ENCODE measurements at places on chromosomes 11 and 22.
A peak's percentile ranks its signal among the peaks of the same experiment; 100 is the strongest.

DNA sequence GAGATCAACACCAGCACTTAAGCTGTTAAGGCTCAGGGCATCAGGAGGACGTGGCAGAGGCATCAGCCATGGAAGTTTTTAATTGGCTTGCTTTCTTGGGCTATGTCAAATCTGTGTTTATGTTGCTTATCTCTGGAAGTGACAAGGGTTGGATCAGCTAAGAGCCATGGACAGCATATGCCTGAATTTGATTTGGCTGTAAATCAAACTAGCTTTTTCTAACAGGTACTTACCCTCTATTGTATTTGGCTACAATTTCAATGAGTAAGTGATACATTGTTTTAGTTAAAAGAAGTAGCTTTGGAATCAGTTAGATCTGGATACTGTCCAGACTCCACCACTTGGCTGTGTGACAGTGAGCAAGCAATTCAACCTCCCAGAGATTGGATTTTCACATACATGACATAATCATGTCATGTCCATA is 936.6 kb downstream of the OPCML start:
- no peak for DNase-seq

DNA sequence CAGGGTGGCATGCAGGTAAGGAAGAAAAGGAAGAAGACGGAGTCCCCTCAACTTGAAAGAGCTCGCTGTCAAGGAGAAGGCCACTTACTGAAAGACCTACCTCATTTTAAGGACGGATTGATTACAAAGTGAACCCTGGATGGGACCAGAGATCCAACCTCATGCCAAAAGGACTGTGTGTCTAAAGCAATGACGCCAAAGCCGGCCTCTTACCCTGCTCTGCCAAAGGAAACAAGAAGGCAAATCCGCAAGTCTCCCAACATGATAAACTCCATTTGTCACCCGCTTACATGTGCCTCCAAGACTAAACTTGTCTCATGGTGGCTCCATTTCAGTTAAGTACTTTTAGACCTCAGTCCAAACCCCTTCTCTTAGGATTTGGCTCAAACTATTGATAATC is 148.7 kb upstream of the MTMR2 start:
- DNase-seq: no peak

GRCh38 chr22:42955087-42955635 is 59.8 kb downstream of the PACSIN2 start:
- no peak for DNase-seq

GRCh38 chr11:101715281-101715680 is 131.5 kb upstream of the TRPC6 start:
- no peak for DNase-seq

- DNase-seq: no peak
Measured at GRCh38 chr22:19303785-19304184, 12.3 kb upstream of the CLTCL1 start.

GRCh38 chr22:43269246-43269645 is 73.9 kb downstream of the SCUBE1 start:
- no peak for DNase-seq

GRCh38 chr11:75141166-75141565 is 9.7 kb upstream of the SLCO2B1 start:
- no peak for DNase-seq

- DNase-seq: no peak
Measured at GRCh38 chr11:33649944-33650343, 50.7 kb downstream of the C11orf91 start.

- no peak for DNase-seq
Measured at GRCh38 chr11:130441719-130442118, 6.7 kb upstream of the ADAMTS15 start.

GRCh38 chr11:62885137-62885750 is 4.5 kb downstream of the SLC3A2 start:
- no peak for DNase-seq

DNA sequence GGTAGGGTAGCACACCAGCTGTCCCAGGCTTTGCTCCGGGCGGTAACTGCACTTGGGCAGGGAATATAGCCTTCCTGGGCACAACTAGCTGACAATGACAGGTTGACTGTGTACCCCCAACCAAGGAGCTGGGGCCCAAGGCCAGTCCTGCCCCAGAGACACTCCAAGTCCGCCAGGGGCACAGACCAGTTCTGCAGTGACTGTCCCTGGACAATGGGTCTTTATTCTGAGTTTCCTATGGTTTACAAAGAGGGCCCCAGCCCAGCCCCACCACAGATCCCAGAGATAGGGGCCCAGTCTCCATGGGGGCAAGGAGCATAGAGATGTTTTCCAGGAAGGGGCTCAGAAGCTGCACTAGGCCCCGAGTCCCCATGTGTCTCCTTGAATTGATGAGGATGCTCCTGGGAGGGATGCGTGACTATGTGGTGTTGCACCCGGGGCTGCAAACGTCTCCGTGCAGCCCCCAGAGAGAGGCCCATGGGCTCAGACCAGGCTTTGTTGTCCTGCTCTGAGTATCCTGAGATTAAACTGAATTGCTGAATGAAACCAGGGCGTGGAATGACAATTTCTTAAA is 48.4 kb downstream of the CD6 start:
- no peak for DNase-seq

GRCh38 chr11:133586903-133587517 is 54.7 kb upstream of the OPCML start:
- no peak for DNase-seq

GRCh38 chr22:39688186-39688785 is 117.7 kb downstream of the CACNA1I start:
- DNase-seq: no peak

GRCh38 chr11:1834062-1834610 is 654 bp upstream of the SYT8 start:
- no peak for DNase-seq

GRCh38 chr22:38649841-38650522 is 6.2 kb downstream of the FAM227A start:
- DNase-seq: no peak

GRCh38 chr11:85481862-85482261 is 145.3 kb downstream of the DLG2 start:
- no peak for DNase-seq

DNA sequence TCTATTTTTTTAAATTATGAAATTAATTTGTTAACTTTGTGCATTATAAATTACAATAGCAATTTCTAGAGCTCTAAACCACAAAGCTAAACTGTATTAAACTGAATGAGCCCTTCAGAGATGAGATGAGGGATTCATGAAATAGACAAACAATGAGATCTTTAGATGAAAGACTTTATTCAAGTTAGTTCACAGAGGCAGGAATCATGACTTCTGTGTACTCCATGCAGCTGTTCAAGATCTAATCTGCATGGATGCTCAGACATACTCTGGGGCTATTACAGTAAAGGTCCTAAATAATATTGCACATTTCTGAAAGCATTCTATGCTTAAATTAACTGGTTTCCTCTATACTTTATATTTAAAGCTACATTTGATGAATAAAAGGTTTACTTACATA is 122.7 kb downstream of the FCHSD2 start:
- no peak for DNase-seq

- DNase-seq: no peak
Measured at GRCh38 chr22:32777987-32778386, 23.5 kb upstream of the TIMP3 start.

DNA sequence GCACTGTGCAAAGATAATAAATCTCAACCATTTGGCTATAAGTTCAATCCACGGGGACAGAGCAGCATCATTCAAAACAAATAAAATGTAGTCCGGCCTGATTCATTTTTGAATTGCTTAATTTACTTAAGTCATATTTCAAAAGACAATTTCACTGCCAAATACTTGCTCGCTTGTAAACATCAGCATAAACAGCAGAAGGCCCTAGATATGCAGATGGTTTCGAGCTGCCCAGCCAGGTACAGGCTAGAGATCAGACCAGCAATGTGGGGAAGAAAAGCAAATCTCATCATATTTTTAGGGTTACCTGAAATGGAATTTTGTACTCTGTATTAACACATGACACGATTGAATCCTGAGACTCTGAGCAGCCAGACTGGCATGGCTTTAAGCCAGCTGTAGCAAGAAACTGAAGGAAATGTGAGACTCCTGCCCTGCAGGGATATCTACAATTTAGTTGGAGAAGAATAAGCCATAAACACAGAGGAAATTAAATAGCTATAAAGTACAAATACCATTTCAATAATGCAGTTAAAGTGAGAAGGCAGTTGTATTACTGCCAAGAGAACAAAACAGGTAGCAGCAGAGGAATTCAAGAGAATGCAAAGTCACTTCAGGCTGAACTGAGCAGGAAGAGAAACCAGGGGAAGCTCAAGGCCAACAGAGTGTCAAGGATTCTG is 440.3 kb downstream of the ETS1 start:
- no peak for DNase-seq

GRCh38 chr11:76307396-76307795 is 73.5 kb downstream of the THAP12 start:
- no peak for DNase-seq

GRCh38 chr11:68322052-68322430 is 9.7 kb downstream of the LRP5 start:
- DNase-seq: no peak

- DNase-seq: no peak
Measured at GRCh38 chr11:117874253-117874909, 2.1 kb downstream of the FXYD6 start.

GRCh38 chr11:27290261-27291050 is 72.6 kb downstream of the CCDC34 start:
- no peak for DNase-seq

DNA sequence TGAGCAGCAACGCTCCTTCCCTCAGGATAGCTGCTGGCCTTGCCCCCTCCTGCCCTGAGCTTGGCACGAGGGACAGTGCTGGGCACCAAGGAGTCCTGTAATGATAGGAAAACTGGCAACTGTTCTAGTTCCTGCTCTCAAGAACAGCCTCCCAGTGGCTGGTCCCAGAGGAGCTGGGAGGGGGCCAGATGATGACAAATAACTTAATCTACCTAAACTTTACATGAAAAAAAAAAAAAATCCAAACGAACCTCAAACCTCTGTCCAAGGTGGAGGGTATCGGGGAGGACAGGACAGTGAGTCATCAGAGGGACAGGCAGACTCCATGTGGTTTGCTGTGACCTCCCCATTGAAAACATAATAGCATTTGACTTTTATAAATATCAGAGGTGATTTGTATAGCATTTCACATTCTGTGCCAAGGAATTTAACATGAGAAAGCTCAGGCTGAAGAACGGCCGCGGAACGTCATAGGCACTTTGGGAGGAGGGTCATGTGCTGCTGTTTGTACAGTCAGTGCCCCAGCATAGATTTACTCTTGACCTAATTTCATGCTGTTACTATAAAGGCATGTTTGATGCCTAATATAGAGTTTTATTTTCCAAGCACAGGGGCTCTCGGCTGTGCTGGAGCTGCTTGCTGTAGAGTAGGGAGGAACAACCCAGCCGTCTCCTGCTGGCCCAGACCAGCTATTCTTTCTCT is 98.2 kb upstream of the NNMT start:
- no peak for DNase-seq

DNA sequence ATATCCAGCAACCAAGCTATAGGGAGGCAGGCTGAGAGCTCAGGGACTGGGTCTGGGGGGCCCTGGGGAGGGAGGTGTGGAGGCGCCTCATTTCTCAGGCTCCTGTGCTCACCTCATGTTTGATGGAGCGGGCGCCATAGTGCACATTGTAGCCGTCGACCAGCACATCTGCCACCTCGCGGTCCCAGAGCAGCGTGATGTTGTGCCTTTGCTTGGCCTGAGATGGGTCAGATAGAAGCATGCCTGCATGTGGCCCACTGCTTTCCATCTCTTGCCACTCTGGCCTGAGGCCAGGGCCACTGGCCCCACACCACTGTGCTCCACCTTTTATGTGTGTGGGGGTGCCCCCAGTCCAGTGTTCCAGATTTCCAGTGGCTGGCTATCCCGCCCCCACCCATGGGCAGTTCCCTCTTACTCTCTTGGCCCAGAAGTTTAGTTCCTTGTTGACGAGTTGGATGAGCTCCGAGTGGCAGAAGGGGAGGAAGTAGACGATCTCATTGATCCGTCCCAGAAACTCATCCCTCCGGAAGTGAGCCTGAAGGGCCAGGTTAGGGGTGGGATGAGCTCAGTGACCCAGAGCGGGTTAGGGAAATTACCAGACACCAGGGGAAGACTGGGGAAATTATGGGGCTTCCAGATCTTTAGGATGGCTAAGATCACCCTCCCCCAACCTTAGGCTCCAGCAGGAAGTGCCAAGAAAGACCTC is 50.1 kb upstream of the PHOX2A start:
- no peak for DNase-seq

- no peak for DNase-seq
Measured at GRCh38 chr22:30695351-30695851, 727 bp downstream of the OSBP2 start.

DNA sequence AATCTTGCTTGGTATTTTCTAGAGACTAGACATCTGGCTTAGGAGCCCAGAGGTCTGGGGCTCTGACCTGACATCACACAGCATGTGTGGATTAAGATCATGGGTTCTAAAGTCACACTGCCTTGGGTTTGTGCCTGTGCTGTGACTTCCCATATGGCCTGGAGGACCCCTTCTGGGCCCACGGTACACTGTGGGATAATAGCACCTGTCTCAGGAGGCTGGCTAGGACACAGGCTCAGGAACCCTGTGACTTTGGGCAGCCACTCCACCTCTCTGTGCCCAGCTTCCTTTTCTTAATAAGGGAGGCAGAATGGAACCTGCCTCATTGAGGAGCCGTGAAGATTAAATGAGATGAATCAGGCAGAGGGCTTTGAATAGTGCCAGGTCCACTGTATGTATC is 99.2 kb upstream of the B3GAT1 start:
- no peak for DNase-seq

DNA sequence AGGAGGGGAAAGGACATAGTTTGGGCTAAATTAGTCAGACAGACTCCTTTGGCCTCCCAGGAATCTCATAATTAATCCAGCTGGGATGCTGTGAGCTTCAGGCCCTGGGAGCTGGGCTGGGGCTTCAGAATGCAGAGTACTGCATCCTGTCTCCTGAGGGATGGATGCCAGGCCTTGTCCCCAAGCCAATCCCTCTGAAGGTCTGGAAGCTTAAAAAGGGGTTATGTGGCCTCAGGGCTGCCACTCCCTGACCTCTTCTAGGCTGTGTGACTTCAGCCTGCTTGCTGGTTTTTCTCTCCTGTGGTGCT is 6.9 kb upstream of the LRRC32 start:
- no peak for DNase-seq

DNA sequence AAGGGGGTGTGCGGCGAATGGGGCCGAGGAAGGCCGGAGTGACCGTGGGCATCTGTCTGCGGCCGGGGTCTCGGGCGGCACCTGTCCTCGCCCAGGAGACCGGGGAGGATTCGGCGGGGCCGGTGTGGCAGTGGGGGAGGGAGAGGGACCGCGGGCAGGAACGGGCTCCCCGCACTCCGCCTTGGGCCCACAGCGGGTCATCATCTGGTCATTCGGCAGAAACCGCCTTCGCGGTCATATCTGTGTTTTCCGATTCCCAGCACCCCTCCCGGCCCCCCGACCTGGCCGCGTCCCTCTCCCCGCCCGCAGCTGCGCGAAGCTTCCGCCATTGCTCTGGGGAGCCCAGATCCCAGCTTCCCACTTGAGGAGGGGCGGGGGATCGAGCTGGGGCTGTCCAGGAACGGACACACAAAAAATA is 824 bp upstream of the CBX6 start:
- peak; percentile 17 for DNase-seq

- no peak for DNase-seq
Measured at GRCh38 chr11:42243385-42243784, 783.9 kb upstream of the LRRC4C start.
